Epithelial cell of esophagus (primary cell): ENCODE measurements at places on chromosomes 7 and 10.

DNA sequence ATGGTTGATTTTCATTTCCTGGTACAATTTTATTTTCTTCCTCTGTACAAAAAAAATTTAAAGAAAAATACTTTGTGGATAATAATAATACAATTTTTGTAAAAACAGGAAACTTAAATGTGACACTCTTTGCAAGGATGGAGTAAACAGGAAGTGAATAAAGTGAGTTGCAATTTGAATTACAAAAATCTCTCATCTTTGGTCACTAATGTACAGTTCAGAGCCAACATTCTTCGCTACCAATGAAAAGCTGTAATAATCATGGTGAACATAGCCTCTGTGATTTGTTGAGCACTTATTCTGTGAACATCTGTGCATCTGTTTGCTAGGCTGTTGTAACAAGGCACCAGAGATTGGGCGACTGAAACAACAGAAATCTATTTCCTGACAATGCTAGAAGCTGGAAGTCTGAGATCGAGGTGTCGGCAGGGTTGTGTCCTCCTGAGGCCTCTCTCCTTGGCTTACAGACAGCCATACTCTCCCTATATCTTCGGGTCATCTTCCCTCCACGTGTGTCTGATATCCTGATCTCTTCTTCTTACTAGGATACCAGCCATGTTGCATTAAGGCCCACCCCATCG, 295.3 kb upstream of the KLF6 start:
- no peak for DNase-seq

- peak; percentile 68 for DNase-seq
Observed at GRCh38 chr10:102452672-102453340, 1.5 kb upstream of the C10orf95 start.

GRCh38 chr7:158362001-158362400, 225.6 kb downstream of the PTPRN2 start:
- DNase-seq: no peak

GRCh38 chr10:34814913-34815184, 247 bp downstream of the PARD3 start:
- DNase-seq: no peak

DNA sequence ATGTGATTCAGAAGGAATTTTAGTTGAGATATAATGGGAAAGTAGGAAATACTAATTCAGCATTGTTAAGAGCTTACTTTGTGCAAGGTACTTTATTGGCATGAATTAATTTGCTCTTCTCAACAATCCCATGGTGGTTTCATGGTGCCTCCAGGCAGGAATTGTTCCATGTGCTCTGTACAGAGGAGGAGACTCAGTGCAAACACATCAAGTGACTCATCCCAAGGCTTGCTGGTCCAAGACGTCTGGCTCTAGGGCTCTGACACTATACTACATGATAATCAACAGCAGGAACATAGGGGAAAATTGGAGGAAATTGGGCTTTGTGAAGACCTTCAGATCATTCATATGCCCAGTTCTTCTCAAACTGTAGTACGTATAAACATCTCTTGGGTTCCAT, 66.5 kb upstream of the PRKG1 start:
- peak; percentile 83 for DNase-seq

- DNase-seq: no peak
Observed at GRCh38 chr10:95572131-95572820, 11.1 kb upstream of the SORBS1 start.

- peak; percentile 90 for DNase-seq
Observed at GRCh38 chr7:84529480-84530205, 335.1 kb upstream of the SEMA3A start.

DNA sequence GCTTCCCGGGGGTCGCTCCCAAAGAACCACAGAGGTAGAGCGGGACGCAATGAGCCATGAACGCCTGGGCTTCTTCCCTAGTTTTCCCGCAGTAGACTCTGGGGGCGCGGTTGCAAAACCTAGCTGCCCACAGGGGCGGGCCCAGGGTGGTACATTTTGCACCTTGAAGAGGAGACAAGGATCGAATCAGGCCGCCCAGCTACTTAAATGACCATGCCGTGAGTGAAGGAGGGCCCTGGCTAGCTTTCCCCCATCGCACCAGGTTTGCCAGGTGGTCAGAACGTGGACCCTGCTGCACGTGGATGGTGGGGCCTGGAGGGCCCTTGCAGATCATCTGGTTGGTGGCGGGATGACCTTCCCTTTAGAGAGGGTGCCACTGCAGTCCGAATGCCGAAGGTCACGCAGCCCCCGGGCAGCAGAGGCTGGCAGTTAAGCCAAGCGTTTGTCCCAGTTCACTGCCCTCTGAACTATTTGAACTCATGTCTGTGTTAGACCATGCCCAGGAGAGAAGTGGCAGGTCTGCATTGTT, 604 bp upstream of the SHTN1 start:
- no peak for DNase-seq

GRCh38 chr10:100878291-100878910, 34.4 kb upstream of the SLF2 start:
- DNase-seq: peak; percentile 77

DNA sequence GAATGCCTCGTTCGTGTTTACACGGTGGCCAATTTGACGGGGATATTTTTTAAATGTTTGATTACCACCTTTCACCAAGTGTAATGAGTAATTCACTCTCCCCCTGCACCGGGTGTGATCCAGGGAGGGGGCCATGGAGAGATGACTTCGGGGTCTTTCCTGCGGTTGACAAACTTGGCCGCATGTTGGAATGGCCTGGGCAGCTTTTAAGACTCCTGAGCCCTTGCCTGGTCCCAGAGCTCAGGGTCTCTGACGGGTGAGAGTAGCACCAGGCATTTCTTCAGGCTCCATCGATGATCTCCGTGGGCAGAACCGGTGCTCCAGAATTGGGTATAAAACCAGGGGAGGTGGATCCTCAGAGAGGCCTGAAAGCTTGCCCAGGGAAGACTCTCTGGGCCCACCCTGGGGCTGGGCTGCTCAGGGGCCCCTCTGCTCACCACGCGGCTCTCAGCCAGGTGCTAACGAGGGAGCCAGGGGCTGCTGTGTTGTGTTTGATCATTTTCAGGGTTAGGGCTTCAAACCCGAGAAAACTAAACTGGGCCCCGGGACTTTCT, 882 bp downstream of the ZNF282 start:
- peak; percentile 15 for DNase-seq
